ENCODE measurements at places on chromosomes 12 and 14.
A peak's percentile ranks its signal among the peaks of the same experiment; 100 is the strongest.

DNA sequence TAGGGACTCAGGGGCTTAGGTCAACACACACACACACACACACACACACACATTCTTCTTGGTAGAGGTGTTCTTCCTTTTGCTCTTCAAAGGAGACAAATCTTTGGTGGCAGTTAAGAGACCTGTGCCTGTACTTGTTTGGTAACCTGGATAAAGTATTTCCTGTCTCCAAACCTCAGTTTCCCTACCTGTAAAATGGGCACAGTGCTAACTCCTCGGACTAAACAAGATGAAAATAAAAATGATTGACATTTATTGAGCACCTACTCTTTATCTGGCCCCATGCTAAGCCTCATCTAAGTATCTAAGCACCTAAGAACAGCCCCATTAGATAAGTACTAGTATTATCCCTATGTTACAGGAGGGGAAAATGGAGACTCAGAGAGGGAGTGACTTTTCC is 220.8 kb upstream of the MYL2 start:
- DNase-seq, result no peak

DNA sequence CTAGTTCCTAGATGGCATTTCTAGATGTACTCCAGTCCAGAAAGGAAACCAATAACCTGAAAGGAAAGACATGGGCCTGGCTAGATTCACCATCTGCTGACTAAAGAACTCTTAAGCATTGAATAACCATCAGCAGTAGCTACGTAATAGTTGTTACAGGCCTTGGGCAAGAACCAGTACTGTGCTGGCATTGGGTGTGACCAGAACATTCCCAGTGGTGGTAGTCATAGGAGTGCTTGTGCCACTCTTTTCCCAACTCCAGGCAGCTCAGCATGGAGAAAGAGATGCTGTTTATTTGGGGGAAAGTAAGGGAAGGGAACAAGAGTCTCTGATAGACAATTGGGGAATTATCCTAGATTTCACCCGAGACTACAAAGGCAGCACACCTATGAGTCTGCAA is 333.3 kb downstream of the SLC16A7 start:
- DNase-seq, result no peak

- no peak for DNase-seq
Measured at GRCh38 chr12:57242329-57242690, 8.7 kb downstream of the STAC3 start.

DNA sequence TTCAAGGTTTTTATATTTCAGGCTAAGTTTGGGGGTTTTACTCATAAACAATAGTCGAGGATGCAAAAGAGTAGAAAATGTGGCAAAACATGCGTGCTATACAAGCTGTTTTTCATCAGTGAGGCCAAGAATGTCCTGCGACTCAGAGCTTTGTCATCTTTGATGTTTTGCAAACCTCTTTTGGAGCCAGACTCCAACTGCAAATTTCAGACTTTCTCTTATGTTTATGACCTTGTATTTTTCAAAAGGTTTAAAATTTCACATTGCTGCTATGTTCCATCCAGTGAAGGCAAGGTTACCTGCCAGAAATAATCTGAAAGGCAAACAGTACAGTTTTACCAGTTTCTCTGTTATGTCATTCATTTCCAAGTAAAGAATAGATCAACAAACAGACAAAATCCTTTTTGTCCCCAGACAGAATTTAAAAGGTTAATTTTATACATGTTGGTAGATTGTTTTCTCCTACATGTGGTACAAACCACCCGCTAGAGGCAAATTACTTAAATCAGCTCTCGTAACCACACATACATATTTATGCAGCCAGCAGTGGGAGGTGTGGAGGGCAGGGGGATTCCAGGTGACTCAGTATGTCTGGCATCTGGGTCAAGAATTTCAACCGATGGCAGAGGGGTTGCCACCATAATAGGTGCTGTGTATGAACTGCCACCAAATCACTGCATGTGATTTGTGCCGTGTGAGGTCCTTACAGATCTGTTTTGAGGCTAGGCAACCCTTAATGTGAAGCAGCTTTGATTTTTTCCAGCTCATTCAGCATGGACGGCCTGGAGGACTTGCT is 119.8 kb upstream of the CPM start:
- DNase-seq, result peak; percentile 4

- DNase-seq, result no peak
Measured at GRCh38 chr14:74859757-74860552, 16.0 kb downstream of the PROX2 start.

DNA sequence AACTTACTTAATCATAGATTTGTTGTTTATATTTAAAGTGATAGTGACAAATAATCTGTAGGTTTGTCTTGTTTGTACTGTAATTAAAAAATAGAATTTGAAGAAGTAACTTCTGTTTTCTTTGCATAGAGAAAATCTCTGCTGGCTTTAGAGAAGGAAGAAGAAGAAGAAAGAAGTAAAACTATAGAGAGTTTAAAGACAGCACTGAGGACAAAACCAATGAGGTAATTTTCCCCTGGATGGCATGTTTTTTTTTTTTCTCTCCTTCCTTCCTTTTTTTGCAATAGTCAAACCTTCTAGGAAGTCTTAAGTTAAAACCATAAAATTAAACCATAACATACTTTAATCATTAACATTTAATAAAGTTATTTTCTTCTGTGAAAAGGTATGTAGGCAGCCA is 131.9 kb downstream of the DAAM1 start:
- no peak for DNase-seq

- DNase-seq, result no peak
Measured at GRCh38 chr14:37194698-37195097, 3.0 kb upstream of the MIPOL1 start.

GRCh38 chr12:67315661-67316060 is 46.5 kb downstream of the CAND1 start:
- DNase-seq, result no peak

DNA sequence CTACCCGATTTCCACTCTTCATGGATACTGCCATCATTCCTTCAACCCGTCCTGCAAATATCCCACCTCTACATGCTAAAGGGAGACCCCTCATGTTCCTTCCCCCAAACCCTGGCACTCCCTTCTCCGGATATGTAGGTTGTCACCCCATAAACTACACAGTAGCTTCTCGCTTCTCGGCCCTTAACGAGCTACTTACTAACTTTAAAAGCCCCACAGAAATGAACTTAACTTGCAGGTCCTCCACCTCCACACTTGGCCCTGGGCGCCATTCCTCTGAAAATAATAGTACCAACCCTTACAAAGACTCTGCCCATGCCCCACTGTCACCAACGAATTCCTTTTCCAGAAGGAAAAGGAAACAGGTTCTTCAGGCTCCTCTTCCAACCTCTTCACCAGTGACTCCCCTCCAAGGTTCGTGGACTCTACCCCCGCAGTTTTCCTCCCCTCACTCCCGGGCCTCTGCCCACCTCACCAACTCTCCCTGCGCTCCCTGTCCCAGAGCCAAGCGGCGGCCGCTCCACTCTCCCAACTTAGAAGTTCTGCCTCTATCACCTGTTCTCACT is 1.2 kb downstream of the SPPL3 start:
- DNase-seq, result no peak

DNA sequence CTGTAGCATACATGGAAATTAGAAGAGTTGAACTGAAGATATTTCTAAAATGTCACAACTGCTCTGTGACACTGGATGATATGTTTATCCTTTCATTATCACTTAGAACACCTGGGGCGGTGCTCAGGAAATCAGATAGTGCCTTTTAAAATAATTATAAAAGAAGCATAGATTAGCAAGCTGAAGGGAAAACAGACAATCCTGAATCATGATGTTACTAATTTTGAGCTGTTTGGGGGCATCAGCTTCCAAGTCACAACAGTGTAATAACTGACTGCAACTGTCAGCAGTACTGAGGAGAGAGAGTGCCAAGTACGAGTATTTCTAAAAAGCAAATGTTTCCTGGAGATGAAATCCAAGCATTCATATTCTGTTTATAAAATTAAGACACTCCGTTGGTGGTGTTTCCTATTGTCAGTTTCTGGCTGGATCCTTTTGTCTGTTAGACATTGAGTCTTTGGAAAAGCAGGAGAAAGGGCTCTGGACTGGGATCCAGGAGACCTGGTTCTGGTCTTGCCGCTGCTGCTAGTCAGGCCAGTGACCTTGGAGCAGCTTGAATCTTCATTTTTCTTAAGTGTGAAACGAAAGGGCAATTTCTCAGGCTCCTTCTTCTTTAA is 380.1 kb downstream of the EGLN3 start:
- no peak for DNase-seq

- no peak for DNase-seq
Measured at GRCh38 chr14:68552602-68553001, 240.3 kb downstream of the ZFP36L1 start.

DNA sequence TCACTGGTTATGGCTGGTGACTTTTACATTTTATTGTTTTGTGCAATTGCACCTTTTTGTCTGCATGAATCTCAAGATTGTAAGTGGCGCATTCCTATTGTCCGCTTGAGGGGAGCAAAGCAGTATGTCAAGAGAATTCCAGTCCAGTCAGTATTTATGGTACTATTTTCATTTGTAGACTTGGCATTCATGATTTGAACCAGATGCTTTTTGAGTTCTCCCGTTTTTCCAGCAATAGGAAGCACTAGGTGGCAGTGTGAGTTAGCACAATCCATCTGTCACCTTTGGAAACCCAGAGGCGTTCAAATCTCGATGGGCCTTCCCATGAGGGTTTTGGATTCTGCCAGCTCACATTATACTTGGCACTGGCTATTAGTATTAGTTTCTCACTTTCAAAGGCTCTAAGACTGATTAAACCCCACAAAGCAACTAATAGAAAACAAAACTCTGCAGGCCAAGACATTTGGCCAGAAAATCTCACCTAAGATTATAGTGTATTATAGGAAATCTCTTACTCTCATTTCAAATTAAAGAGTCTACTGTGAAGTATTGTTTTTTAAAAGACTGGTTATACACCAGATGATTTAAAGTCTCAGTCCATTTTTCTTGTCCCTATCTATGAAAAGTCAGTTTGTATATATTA is 2.2 kb downstream of the DACT1 start:
- no peak for DNase-seq

DNA sequence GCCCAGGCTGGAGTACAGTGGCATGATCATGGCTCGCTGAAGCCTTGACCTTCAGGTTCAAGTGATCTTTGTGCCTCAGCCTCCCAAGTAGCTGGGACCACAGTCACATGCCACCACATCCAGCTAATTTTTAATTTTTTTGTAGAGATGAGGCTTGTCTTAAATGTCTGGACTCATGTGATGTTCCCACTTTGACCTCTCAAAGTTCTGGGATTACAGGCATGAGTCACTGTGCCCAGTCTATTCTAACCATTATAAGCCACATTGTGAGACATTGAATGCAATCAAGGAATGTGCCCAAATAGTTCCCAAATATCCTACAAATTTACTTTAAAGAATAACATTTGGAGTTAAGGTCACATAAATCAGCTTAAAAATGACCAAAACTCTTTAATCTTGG is 130.7 kb upstream of the ARID2 start:
- DNase-seq, result no peak

DNA sequence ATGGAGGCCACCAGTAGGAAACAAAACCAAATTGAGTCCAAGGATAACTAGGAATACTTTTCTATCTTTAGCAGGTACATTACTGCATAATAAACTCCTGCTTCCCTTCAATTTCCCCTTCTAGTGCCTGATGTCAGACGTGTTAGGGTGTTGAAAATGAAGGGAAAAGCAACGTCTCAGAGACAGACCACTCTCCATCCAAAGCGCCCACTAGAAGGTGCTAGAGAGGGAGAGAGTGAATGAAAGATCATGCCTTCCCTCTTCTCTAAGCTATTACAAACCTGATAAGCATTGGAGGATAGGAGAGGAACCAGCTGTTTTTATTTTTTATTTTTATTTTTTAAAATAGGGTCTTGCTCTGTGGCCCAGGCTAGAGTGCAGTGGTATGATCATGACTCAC is 64.1 kb downstream of the ZNF641 start:
- DNase-seq, result no peak

GRCh38 chr12:53224061-53224896 is 7.7 kb downstream of the RARG start:
- no peak for DNase-seq

- no peak for DNase-seq
Measured at GRCh38 chr12:77481687-77482086, 349.0 kb upstream of the NAV3 start.

- no peak for DNase-seq
Measured at GRCh38 chr12:72560003-72560769, 288.0 kb downstream of the TRHDE start.

DNA sequence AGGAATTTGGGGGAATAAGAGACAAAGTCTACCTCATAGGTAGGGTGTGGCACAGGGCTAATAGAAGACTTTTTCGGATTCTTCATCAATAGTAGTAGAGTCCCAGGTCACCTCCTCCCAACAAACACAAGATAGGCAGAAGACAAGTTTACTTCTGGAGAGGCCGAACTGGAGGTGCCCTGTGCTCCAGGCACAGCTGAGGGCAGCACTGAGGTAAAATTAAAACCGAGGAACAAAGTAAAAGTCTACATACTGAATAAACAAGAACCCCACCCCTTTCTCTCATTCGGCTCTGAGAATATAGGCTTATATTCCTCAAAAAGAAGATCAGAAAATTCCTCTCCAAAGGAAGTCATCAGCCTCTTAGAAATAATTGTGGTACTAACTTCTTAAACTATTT is 161.5 kb downstream of the SEC23A start:
- no peak for DNase-seq

DNA sequence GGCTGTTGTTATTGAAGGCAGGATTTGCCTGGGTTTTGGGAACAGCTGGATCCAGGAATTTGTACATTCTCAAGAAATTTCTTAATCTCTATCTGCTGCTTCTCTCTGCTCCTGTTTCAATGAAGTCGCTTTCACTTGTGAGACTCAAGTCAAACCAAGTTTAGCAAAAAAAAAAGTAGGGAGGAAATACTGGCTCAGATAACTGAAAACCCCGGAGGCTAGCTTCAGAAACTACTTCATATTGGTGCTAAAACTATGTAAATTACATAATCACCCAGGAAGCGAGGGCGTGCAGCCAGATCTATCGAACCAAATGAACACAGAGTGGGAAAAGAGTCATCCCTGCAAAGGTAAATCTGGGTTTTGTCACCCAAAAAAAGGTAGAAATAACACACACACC is 68.3 kb upstream of the FICD start:
- DNase-seq, result no peak

DNA sequence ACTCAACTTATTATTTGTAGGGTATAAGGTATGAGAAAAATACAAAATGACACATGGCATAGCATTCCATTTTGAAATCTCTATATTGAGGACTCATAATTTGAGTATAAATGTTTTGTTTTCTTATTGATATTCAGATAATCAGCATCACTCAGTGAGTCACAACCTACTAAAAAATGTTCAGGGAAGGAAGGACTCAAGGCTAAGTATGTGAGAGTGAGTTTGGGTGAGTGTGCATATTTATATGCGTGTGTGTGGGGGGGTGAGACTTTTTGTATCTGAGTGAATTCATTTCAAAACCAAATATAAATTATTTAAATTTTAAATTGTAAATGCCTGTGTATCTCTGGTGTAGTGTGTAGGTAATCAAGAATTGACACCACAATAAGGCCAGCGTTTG is 87.8 kb upstream of the PRKD1 start:
- DNase-seq, result no peak
